Left renal cortex interstitium (tissue), 4 donors: ENCODE measurements at places on chromosomes 1 and 21.

DNA sequence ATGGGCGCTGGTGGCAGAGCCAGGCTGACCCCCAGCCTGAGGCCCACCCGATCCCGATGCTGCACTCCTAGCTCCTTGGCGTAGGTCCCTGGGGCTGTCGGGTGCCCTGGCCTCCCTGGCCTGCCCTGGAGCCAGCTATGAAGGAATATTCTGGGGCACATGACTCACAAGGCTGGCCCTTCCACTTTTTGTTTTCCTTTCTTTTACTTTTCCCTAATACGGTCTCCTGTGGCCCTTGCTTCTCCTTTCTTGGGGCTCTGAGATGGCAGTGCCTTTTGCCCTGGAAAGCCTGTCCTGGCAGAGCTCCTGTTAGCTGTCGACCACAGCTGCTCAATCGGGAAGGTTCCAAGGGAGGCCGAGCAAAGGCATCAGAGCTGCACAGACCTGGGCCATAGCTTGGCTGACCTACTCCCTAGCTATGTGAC, 22.1 kb downstream of the ARHGEF10L start:
- no peak for DNase-seq

- DNase-seq: peak; percentile 63
Observed at GRCh38 chr1:183234660-183235476, 48.8 kb downstream of the LAMC2 start.

GRCh38 chr1:201482755-201483154, 13.8 kb upstream of the PHLDA3 start:
- DNase-seq: no peak

DNA sequence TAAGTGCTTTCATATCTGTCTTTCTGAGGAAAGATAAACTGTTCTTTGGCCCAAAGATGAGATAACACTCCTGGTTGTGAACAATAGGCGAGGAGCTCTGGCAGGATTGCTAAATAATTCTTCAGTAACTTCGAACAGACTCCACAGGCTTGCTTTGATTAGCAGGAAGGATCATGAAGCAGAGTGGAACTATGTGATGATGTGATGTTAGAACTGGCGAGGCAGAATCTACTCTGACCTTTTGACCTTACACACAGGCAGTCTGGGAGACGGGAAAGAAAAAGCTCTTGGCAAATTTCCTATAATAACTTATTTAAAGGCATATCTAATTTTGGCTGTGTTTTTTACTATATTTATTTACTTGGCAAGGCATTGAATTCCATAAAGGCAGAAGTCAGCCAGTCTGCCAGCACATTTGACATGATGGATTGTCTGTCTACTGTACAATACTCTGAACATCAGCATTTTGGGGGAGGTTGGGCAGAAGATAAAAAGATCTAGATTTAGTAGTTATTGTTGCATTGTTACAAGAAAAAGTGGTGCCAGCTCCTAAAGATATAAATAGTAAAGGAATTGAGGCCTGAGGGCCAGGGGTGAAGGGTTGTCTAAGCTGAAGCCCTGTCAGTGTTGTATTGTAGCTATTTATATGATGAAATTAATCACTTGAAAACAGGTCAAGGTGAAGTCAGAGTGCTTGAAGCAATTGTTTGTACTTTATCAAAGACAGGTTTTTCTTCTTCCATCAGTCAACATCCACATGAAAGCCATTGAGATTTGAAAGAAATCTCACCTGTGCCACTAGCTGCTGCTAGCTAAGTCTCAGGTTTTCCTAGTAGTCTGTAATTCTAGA, 708.8 kb downstream of the LTN1 start:
- DNase-seq: peak; percentile 31

- no peak for DNase-seq
Observed at GRCh38 chr1:204830747-204831146, 39.9 kb upstream of the NFASC start.

DNA sequence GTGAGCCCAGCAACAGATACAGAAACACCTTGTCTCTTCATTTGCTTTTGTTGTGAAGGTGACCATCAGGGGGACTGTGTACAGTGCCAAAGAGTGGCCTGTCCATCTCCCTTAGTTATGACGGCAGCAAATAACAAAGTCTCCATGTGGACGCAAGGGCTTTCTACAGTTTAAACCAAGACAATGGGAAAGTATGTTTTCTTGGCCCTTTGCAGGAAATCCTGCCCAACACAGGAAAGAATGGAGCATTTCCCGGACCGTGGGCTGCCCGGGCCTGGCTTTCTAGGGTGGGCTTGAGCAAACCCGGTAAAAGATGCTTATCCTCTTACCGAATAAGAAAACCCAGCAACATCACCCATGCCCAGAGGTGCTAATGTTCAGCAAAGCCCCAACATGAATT, 87.3 kb downstream of the ZBTB18 start:
- no peak for DNase-seq

- no peak for DNase-seq
Observed at GRCh38 chr1:55217226-55217986, 2.2 kb upstream of the USP24 start.

DNA sequence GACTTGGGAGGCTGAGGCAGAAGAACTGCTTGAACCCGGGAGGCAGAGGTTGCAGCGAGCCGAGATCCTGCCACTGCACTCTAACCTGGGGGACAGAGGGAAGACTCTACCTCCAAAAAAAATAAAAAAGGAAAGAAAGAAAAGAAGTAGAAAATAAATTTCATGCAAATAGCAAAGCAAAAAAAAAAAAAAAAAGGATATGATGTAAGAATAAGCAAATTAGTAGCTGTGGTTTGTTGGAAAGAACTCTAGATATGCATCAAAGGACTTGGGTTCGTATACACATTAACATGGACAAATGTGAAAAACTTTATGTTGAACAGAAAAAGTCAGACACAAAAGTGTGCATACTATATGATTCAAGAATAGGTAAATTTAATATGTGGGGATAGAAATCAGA, 11.9 kb downstream of the WASF2 start:
- no peak for DNase-seq

DNA sequence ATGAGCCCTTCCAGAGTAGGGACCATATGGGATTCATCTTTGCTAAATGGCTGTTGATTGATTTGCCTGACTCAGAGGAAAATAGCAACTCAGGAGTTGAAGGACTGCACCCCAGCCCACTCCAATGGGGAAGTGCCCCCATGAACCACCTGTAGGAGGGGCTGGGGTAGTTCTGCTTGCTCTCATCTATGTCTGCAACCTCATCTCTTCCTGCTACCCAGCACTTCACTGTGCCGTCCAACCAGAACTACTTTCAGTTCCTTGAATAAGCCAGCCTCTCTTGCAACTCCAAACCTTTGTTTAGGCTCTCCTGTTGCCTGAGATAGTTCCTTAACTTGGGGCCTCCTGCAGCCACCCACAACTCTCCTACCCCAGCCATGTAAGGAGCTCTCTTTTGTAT, 26.6 kb downstream of the BEND5 start:
- DNase-seq: no peak

DNA sequence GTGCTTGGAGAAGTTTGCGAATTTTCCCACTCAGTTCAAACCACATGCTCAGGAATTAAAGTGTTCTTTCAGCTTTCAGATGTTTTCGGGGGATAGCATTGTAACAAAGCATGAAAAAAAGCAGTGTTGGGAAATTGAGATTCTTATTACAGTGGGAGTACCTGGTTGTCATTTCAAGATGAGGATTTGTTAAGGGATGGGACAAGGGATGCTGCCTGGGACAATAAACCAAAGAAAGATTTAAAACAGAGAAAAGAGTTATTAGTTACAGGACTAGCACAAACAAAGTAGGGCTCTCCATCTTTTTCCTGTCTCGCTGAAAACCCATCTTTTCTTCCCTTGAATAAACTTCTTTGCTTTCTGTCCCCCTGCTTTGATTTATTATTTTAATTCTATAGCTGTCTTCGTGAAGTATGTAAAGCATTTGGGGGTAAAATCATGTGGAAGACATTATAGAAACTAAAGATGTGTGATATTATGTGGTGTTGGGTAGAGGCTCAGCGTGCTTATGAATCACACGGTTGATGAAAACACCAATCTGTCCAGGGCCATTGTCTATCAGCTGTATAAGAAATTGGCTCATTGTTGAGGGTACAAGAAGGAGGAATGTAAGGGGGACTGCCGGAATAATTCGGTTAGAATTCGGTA, 277.6 kb downstream of the KIF26B start:
- DNase-seq: no peak

GRCh38 chr1:6614929-6615785, 1.6 kb downstream of the PHF13 start:
- DNase-seq: no peak

- no peak for DNase-seq
Observed at GRCh38 chr1:56024155-56024554, 555.2 kb downstream of the PLPP3 start.

DNA sequence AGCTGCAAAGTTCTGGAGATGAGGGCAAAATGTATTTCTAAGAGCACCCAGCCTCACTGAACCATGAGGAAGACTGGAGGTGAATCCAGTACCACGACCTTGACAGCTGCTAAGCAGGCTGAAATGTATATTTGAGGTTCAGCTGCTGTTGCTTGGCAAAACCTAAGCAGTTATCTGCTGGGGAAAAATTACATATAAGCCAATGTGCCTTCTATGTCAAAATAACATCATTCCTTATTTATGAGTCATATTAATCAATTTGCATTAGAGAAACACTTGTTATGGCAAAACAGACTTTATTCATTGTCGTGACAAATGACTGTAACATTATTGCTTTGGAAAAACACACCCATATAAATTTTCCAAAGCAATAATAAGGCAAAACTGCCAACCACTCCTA, 560.5 kb upstream of the NR5A2 start:
- DNase-seq: no peak

GRCh38 chr21:27365394-27365793, 398.5 kb upstream of the ADAMTS5 start:
- DNase-seq: no peak

- DNase-seq: no peak
Observed at GRCh38 chr1:109807822-109808680, 44.3 kb upstream of the EPS8L3 start.

- DNase-seq: no peak
Observed at GRCh38 chr1:11831945-11832725, 15.4 kb downstream of the NPPA start.

GRCh38 chr1:112337028-112337531, 58.9 kb upstream of the CTTNBP2NL start:
- DNase-seq: no peak

- DNase-seq: no peak
Observed at GRCh38 chr1:185238447-185238846, 78.6 kb downstream of the IVNS1ABP start.

- no peak for DNase-seq
Observed at GRCh38 chr1:41734201-41734970, 184.3 kb downstream of the HIVEP3 start.

DNA sequence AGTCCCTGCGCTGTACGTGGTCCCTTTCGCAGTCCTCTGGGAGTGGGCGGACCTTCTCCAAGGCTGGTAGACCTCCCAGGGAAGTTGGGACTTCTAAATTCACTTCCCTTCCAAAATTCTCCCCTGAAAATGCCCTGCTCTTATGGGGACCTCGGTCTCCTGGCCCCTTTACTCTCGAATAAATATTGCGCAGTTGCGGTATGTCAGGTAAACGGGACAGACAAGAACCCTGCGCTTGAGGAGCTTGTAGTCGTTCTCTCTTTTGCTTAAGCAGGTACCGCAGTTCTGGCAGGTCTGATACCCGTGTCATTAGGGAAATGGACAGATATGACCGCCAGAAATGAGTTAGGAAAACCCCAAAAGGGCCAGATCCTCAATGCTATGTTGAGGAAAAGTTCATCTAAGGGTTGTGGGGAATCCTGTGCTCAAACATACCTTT, 561 bp downstream of the KIF2C start:
- DNase-seq: no peak

DNA sequence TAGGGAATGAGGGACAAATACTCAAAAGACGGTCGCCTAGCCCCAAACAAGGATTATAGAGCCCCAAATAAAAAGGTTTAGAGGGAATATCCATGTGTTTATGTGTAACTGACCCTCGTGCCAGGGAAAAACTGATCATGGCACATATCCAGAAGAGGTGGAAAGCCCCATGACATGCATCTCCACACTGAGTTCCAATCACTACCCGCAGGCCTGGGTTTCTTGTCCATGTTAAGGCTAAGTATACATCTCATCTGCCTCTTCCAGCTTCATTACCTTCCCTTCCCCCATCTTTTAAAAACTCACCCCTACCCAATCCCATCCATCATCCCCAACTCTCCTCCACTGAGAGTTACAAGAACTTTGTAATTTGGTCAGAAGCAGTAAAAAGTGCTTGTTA, 15.2 kb downstream of the GADD45A start:
- no peak for DNase-seq

DNA sequence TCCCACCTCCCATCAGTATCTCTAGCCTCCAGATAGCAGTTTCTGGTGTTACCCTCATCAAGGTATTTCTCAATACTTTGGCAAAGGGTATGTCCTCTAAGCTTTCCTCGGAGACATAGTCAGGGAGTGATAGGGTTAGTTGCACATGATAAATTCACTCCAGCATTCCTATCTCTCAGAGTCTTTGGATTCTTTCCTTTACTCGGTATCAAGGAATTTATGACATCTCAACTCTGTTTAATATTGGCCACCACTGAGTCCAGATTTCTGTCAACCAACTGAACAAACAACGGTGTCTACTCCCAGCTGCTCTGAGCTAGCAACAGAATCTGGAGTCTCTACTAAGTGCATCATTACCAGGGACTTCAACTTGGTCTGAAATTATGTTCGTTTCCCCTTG, 233.4 kb downstream of the TM2D1 start:
- DNase-seq: no peak

GRCh38 chr1:197598935-197599334, 176.3 kb downstream of the DENND1B start:
- no peak for DNase-seq

- DNase-seq: no peak
Observed at GRCh38 chr1:6157132-6157527, 23.0 kb downstream of the CHD5 start.

DNA sequence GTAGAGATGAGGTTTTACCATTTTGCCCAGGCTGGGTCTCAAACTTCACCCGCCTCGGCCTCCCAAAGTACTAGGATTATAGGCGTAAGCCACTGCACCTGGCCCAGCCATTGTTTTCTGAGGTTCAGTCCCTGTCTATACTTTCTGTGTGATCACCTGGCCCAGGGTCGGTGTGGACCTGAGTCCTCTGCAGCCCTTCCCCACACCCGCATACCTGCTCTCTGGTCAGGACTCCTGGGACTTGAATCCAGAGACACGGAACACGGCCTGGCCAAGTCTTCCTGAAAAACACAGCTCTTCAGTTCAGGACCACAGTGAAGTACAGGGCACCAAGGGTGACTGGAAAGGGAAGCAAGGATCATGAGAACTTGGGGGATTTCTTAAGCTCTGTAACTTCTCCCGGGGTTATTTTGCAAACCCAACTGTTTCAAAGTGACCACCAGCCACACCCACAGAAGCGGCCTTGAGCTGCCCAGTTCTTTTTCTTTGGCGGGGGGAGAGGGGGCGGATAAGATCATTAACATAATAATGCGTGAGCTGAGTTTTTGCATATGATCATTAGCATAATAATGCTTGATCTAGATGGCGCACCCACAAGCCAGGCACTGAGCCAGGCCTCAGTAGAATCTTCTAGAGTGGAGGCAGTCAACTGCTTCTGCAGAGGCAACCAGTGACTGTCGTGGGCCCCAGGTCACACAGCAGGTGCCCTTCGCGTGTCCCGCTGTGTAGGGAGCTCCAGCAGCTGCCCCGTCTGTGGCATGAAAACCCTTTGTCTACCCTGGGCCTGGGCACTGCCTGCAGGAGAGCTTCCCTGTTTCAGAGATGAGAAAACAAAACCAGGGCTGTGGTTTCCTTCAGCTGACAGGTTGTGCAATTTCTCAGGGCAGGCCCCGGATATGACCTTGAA, 1.7 kb upstream of the NADK start:
- DNase-seq: no peak
